ENCODE measurements at places on chromosomes 16 and 17. TPM values are rescaled to one million over a fixed set of nuclear protein-coding genes. Genes with fewer than 3 reads are reported as not detected.
A peak's percentile ranks its signal among the peaks of the same experiment; 100 is the strongest.

DNA sequence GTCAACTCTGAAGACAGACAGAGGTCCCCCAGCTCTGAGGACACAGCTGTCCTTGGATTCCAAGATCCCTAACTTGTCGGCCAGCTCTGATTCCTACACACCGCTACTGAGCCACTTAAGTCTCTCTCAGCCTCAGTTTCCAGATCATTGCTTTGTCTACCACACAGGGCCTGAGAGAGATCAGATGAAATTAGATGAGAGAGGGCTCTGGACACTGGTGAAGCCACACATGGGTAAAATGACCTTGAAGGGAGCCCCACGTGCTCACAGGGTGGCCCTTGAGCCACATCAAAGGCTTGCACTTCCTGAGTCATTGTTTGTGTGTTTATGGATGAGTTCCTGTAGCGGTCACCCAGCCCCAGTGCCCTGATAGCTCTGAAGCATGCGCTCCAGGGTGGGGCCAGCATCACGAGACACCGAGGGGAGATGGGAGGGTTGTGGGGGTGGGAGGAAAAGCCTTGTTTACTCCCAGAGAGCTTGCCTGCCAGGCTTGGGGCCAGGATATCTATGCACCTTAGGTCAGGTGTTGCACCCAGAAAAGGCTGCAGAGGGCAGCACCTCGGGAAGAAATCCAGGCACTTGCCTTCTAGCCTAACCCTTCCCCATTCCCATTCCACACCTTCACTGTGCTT, 32.7 kb upstream of the SLC6A2 start:
- DNase-seq: no peak

GRCh38 chr17:2068031-2068518, 13.2 kb downstream of the HIC1 start:
- no peak for DNase-seq

GRCh38 chr16:12178251-12178990, 201.9 kb downstream of the SNX29 start:
- DNase-seq: no peak

GRCh38 chr17:19911033-19911432, 43.3 kb upstream of the ULK2 start:
- no peak for DNase-seq

DNA sequence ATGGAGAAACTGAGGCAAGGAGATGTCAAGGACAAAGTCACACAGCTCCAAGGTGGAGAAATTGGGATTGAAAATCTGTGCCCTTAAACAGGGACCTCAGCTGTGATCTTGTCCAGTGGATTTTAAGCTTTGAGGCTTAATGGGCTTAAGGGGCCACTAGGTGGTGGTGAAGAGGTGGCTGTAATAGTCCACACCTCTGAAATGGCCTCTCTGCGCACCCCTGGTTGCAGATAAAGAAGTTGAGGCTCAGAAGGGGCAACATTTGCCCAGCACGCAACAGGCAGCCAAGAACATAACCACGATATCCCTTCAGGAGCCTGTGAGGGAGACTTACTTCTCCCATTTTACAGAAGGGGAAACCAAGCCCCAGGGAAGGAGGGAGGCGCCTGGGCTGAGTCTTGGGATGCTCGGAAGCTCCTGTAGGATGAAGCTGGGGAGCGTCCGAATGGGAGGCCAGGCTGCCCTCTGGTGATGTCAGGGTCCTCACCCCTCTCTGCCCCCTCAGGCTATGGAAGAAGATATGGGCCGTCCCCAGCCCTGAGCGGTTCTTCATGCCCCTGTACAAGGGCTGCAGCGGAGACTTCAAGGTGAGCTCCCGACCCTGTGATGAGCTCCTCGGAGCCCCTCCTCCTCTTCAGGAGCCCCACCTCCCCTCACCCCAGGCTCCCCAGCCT, 43.7 kb downstream of the IL21R start:
- no peak for DNase-seq

GRCh38 chr16:20401475-20402016, 3.0 kb downstream of the PDILT start:
- DNase-seq: no peak

GRCh38 chr17:17971431-17972125, 622 bp downstream of the TOM1L2 start:
- no peak for DNase-seq

- no peak for DNase-seq
These were observed 17.8 kb downstream of the GJD3 start for GRCh38 chr17:40346765-40347158.

DNA sequence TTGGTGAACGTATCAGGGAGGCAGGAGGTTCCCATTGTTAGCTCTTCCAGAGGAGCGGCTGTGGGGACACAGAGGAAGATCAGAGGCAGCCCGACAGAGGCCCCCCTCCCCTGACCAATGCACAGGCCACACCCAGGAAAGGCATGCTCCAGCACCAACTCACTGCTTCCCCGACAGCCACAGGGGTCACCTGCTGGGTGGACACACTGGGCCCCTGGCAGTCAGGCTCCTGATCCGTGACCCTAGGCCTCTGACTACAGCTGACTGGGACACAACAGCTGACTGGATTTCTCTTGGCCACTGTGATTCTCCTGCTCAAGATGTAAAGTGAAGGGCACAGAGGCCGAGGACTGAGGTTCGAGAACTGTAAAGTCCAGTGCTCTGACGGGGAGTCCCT, 63.5 kb downstream of the IL21R start:
- no peak for DNase-seq

- DNase-seq: no peak
These were observed 6.6 kb downstream of the ANKFN1 start for GRCh38 chr17:56159826-56160380.

DNA sequence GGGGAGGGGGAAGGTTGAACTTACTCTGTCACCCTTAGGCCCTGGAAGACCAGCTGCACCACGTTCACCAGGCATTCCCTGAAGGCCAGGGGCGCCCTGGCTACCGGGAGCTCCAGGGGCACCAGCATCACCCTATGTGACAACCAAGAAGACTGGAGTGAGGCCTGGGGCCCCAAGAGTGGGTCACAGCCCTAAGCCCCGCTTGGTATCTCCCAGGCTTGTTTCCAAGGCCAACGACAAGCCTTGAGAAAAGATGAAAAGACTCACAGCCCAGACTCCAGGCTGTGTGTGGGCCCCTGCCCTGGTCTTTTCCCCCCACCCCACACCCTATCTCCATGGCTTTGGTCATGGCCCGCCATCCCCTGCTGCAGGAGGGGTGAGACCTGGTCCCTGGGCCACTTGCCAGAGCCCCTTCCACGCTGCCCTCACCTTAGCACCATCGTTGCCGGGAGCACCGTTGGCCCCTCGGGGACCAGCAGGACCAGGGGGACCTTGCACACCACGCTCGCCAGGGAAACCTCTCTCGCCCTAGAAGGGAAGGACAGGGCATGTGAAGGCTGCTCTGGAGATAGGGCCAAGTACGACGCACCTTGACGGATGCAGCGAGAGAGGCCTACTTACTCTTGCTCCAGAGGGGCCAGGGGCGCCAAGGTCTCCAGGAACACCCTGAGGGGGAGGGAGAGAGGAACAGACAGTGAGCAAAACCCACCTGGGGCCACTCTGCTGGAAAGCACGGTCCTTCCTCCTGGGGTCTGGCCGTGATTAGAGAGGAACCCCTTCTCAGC, 9.9 kb downstream of the COL1A1 start:
- DNase-seq: no peak

GRCh38 chr17:29243792-29244191, 2.9 kb upstream of the CRYBA1 start:
- no peak for DNase-seq

- DNase-seq: no peak
These were observed 85.5 kb upstream of the DOC2B start for GRCh38 chr17:266701-267667.

GRCh38 chr16:89972244-89973234, 24.0 kb downstream of the DEF8 start:
- DNase-seq: peak; percentile 75

DNA sequence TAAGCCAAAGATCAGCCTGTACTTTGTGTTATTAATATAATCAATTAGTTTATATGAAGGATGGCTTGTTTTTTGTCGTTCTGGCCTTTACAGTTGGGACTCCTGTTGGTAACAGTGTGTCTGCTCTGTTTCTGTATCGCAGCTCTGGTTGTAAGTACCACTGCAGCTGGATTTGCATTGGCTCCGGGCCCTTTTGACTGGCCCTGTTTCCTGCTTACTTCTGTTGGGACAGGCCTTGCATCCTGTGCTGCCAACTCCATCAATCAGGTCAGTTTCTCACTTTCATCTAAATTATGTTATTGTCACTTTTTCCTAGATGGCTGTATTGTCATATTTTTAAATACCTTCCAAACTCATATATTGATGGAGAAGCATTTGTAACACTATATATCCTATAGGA, 32.7 kb downstream of the COX10 start:
- DNase-seq: no peak

GRCh38 chr16:88415381-88415705, 32.6 kb downstream of the ZNF469 start:
- no peak for DNase-seq

DNA sequence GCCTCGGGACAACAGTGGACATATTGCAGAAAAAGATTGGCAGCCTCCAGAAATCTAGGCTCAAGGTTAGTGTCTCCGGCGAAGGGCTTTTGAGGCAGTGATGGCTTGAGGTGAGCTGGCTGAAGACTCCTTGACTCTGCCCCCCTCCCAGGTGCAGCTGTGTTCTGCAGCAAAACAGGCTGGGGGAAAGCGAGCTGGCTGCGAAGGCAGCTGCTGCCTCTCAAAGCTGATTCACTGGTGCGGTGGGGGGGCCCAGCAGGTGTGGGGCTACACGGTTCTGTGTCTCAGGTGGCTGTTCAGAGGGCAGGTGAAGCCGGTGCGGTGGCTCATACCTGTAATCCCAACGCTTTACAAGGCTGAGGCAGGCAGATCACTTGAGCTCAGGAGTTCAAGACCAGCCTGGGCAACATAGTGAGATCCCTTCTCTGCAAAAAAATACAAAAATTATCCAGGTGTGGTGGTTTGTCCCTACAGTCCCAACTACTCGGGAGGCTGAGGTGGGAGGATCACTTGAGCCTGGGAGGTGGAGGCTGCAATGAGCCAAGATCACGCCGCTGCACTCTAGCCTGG, 22.9 kb downstream of the C16orf96 start:
- DNase-seq: no peak

DNA sequence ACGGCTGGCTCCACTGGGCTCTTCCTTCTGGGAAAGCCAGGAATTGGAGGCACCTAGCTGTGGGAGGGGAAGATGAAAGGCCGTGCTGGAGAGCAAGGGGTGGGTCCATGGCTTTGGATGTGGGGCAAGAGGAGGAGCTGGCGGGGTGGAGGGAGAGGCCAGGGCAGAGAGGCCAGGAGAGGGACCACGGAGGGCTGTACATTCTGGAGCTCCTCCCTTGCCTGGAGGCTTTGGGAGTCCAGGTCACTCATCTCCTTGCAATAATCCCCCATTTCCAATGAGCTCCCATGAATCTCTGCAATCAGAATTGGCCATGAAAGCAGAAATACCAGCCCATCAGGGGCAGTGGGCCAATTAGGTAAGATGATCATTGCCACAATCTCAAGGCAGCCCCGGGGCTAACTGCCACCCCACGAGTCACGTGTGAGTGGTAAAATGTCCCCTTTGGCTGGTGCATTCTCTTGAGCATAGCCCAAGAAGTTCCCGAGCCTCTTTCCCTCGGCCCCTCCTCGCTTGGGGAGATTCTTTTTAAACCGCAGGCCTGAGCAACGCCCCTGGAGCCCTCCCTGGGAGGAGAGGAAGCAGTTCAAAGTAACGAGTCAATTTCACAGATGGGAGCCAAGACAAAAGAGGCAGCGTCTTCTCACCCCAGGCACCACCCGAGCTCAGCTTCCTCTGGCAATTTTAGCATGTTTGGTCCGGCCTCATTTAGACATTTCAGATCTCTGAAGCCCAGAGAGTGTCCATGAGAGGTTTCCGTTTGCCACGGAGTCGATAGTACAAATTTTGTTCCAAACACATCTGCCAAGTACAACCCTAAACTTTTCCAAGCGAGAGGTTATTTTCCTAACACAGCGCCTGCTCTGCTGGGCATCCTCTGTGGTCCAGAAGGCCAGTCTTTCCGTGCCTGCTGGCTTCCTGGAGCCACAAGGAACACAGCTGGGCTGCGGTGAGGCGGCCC, 13.4 kb downstream of the RTN4RL1 start:
- peak; percentile 31 for DNase-seq

DNA sequence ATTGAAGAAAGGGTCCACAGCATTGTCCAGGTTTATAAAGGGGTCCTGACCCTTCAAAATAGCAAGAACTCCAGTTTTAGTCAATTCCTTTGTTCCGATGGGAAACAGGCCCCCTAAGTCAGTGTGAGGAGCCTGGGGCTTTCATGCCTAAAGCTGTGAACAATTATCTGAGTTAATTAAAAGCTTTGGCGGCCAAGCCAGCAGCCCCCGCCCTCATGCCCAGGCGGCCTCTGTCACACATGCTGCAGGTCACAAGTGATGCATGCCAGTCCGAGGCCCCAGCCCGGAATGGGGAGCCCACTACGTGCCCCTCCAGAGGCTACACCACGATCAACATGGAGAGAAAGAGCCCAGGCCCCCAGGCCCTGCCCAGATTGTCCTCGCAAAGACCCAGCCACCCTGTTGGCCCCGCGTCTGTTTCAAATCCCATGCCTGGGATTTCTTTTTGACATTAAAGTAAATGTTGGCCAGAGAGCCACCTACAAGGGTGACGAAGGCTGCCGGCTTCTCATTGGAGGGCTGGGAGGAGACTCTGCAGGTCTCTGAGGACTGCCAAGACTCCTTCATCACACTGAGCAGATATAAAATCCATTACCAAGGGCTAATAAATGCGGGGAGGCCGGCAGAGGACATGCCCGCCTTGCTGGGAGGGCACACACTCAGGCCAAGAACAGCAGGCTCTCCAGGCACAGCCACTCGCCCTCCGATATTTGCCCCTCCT, 14.5 kb upstream of the PITPNM3 start:
- DNase-seq: no peak

GRCh38 chr16:794853-795466, 5.6 kb downstream of the GNG13 start:
- no peak for DNase-seq

DNA sequence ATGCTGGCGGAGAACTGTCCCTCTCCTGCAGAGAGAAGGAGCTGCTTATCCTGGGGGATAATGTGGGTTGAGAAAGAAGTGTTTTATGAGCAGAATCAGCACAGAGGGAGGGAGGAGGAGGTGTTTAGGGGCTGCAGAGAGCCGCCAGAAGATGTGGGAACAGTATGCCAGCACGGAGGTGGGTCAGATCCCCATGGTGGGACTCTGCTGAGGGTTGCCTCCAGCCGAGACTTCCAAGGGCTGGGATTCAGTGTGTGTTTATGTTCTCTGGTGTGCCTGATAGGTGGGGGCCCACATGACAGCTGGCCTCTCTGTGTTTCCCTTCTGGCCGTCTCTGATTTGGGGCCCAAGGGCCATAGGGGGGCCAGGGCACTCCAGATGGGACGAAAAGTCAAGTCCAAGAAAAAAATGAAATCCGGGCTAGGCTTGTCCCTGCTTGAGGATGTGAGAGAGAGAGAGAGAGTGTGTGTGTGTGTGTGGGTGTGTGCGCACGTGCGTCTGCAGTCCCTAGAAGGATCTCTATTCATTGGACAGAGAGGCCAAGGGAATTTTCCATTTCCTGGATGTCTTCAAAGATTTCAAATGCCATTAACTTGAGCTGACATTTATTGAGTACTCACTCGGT, 21.6 kb downstream of the PRKCB start:
- no peak for DNase-seq

Gene CCL18
- 4.5 TPM for total RNA-seq

Gene LMF1
- 58.5 TPM for total RNA-seq

Gene SLC16A5
- total RNA-seq: 7.0 TPM

Gene OSBPL7
- total RNA-seq: 8.6 TPM

Gene C1QTNF8
- total RNA-seq: not detected

Gene IQCK
- total RNA-seq: 51.3 TPM

Gene KRT24
- not detected for total RNA-seq

Gene GPRC5C
- total RNA-seq: 43.5 TPM

Gene RBBP6
- 110 TPM for total RNA-seq
